ENCODE measurements at places on chromosomes 3 and 15. TPM values are rescaled to one million over a fixed set of nuclear protein-coding genes. Genes with fewer than 3 reads are reported as not detected.
A peak's percentile ranks its signal among the peaks of the same experiment; 100 is the strongest.

- peaks cover 14% of the 10 kb centered on the region for H3K27me3 ChIP-seq
- H3K4me3 ChIP-seq: no peak overlapping the region
- H3K4me1 ChIP-seq: peaks cover 6% of the 10 kb centered on the region
- no peaks in the 10 kb centered on the region for H3K36me3 ChIP-seq
- DNase-seq: no peak
- no peak overlapping the region for H3K27ac ChIP-seq
Measured at GRCh38 chr3:184255291-184256039, 5.9 kb downstream of the CAMK2N2 start.

GRCh38 chr3:194107107-194107506 is 28.8 kb upstream of the HES1 start:
- H3K36me3 ChIP-seq: no peaks in the 10 kb centered on the region
- H3K27me3 ChIP-seq: no peaks in the 10 kb centered on the region
- peaks cover 8% of the 10 kb centered on the region for H3K4me1 ChIP-seq
- DNase-seq: no peak
- no peak overlapping the region for H3K27ac ChIP-seq
- H3K4me3 ChIP-seq: no peak overlapping the region

DNA sequence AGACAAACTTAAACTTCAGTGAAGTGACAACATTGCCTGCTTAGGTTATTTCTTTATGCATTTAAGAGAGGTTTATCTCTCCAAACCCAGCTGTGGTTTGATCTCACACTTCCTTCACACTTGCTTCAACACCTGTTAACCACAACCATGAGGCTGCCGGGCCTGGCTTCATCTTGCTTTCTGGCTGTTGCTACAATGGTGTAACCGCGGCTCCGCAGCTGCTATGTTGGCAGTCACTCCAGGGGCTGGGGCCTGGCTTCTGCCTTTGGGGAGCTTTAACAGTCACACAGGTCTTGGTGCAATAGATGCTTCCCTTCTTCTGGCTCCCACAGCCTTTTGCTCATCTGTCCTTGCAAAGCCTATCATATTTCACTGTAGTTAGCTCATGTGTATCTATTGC is 72.9 kb upstream of the MNS1 start:
- no peaks in the 10 kb centered on the region for H3K4me1 ChIP-seq
- DNase-seq: no peak
- no peak overlapping the region for H3K4me3 ChIP-seq
- no peaks in the 10 kb centered on the region for H3K36me3 ChIP-seq
- no peak overlapping the region for H3K27ac ChIP-seq

- no peaks in the 10 kb centered on the region for H3K36me3 ChIP-seq
- H3K27ac ChIP-seq: no peak overlapping the region
- H3K4me1 ChIP-seq: peaks cover 13% of the 10 kb centered on the region
- H3K27me3 ChIP-seq: no peaks in the 10 kb centered on the region
- DNase-seq: peak; percentile 60
Measured at GRCh38 chr3:40843851-40844548, 319.2 kb downstream of the ZNF621 start.

GRCh38 chr3:140523600-140523999 is 154.3 kb upstream of the TRIM42 start:
- H3K4me1 ChIP-seq: no peaks in the 10 kb centered on the region
- no peak overlapping the region for H3K27ac ChIP-seq
- no peak overlapping the region for H3K4me3 ChIP-seq
- H3K36me3 ChIP-seq: no peaks in the 10 kb centered on the region

GRCh38 chr3:196794467-196794866 is 54.8 kb downstream of the PAK2 start:
- H3K27me3 ChIP-seq: no peaks in the 10 kb centered on the region
- no peak overlapping the region for H3K27ac ChIP-seq
- no peak overlapping the region for H3K4me3 ChIP-seq
- peaks cover 5% of the 10 kb centered on the region for H3K36me3 ChIP-seq

DNA sequence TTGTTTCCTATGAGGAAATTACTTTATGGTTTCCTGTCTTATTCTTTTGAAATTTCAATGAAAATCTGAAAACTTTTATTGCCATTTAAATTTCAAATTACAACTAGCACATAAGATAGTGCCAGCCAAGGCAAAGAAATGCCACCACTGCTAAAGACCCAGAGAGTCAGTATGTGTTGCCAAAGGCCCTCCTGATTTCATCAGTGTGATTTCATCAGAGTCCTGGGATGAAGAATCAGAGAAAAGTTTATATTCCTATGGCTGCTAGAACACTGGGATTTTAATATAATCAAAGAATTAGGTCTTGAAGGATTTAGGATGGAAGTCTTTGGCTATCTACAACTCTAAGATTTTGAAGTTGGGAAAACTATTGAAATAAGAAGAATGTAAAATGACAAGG is 434.2 kb upstream of the CCDC54 start:
- H3K4me1 ChIP-seq: no peaks in the 10 kb centered on the region
- no peak for DNase-seq
- H3K36me3 ChIP-seq: no peaks in the 10 kb centered on the region
- no peak overlapping the region for H3K4me3 ChIP-seq
- no peak overlapping the region for H3K27ac ChIP-seq

- no peak overlapping the region for H3K27ac ChIP-seq
- no peaks in the 10 kb centered on the region for H3K36me3 ChIP-seq
- H3K4me3 ChIP-seq: no peak overlapping the region
- DNase-seq: no peak
- H3K4me1 ChIP-seq: no peaks in the 10 kb centered on the region
Measured at GRCh38 chr3:119611664-119612063, 14.0 kb downstream of the PLA1A start.

- H3K4me1 ChIP-seq: no peaks in the 10 kb centered on the region
- no peaks in the 10 kb centered on the region for H3K36me3 ChIP-seq
- H3K27me3 ChIP-seq: no peaks in the 10 kb centered on the region
Measured at GRCh38 chr3:27253831-27254230, 115.4 kb downstream of the NEK10 start.

GRCh38 chr3:64110071-64110470 is 86.8 kb upstream of the PSMD6 start:
- H3K4me3 ChIP-seq: no peak overlapping the region
- no peak for DNase-seq
- H3K27ac ChIP-seq: no peak overlapping the region
- peaks cover 25% of the 10 kb centered on the region for H3K36me3 ChIP-seq
- H3K27me3 ChIP-seq: no peaks in the 10 kb centered on the region

DNA sequence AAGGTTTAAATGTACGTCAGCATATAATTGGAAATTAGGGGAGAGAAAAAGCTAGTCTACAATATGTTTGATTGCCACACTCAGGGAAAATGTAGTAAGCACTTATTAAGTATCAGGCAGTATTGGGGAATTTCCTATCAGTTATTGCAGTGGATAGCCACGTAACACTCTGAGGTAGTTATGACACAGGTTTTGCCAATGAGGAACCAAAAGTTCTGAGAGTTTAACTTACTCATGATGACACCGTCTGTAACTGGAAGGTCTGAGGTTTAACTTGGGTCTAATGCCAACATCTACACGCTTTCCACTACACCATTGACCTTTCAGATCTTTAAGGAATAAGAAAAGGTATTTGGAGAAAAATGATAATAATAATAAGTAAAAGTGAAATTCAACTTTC is 89.5 kb downstream of the ZMAT3 start:
- H3K4me3 ChIP-seq: no peak overlapping the region
- no peaks in the 10 kb centered on the region for H3K27me3 ChIP-seq
- DNase-seq: no peak
- H3K36me3 ChIP-seq: no peaks in the 10 kb centered on the region
- H3K27ac ChIP-seq: no peak overlapping the region

DNA sequence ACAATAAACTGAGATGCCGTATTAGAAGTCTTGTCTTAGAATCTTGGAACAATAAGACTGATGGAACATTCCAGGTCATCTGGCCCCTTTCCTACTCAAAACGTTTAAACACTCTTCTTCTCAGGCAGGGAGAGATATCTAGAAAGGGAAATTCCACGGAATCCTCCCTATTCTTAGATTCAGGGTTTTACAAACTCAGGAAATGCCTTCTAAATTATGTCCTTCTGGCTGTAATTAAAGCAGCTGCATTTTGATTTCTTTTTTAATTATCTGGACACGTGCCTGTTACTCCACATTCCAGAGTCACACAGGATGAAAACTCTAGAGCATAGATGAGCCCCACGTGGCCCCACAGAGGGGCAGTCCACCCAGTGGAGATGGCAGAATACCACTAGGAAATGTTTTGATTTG is 41.5 kb upstream of the MTMR10 start:
- H3K4me3 ChIP-seq: no peak overlapping the region
- H3K27me3 ChIP-seq: no peaks in the 10 kb centered on the region
- peaks cover 23% of the 10 kb centered on the region for H3K4me1 ChIP-seq
- no peaks in the 10 kb centered on the region for H3K36me3 ChIP-seq
- peak; percentile 76 for DNase-seq

Gene AGBL1
- total RNA-seq: not detected

Gene LRRC2
- total RNA-seq: 2.8 TPM

Gene POTEB
- total RNA-seq: not detected

Gene RAB27A
- total RNA-seq: 13.0 TPM

Gene GOLGA6L4
- total RNA-seq: 0.16 TPM

Gene MORC1
- not detected for total RNA-seq

Data from SJSA1 (cell line).